ENCODE measurements at places on chromosomes 2 and 18.

GRCh38 chr2:136492901-136493300, 272.4 kb upstream of the THSD7B start:
- no peak for DNase-seq

- DNase-seq: no peak
These were observed 45.4 kb downstream of the EXOC6B start for GRCh38 chr2:72780477-72780876.

GRCh38 chr18:78632111-78632541, 347.5 kb upstream of the SALL3 start:
- DNase-seq: no peak

- peak; percentile 55 for DNase-seq
These were observed 239.4 kb upstream of the TANK start for GRCh38 chr2:160920791-160921303.

DNA sequence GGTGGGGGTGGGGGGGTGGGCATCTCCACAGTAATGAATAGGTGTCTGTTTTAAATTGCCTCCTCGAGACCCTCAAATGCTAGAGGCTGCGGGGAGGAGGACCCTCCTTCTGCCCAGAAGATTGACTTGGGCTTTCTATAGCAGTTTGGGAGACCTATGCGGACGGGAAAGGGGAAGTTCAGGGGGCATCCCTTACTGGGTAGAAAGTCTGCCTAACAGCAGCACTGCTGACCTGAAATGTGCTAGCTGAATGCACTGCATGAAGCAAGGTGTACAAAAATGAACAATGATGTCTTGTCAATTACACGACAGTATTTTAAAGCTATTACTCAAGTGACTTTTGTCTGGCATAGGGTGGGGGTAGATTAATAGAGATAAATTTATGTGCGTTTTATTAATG, 2.5 kb downstream of the DCC start:
- DNase-seq: no peak

DNA sequence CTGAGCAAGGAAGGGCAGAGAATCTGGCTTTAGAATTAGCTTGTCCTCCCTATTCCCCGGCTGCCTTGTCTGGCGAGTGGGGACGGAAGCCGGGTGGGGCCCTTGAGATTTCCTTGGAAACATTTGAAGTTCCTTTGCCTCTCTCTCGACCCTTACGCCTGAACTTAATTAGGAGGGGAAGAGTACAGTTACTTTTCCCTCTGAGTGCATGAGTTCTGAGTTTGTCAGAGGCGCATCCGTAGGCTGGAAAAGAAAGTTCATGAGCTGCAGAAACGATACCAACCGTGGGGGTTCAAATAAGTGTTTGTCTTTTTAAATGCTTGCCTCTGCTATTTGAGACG, 468 bp downstream of the PIKFYVE start:
- no peak for DNase-seq

- no peak for DNase-seq
These were observed 59.5 kb downstream of the MFSD6 start for GRCh38 chr2:190467575-190468083.

GRCh38 chr2:147600646-147601045, 244.2 kb upstream of the ACVR2A start:
- DNase-seq: no peak

- no peak for DNase-seq
These were observed 39.1 kb downstream of the CRACDL start for GRCh38 chr2:98896944-98897343.

DNA sequence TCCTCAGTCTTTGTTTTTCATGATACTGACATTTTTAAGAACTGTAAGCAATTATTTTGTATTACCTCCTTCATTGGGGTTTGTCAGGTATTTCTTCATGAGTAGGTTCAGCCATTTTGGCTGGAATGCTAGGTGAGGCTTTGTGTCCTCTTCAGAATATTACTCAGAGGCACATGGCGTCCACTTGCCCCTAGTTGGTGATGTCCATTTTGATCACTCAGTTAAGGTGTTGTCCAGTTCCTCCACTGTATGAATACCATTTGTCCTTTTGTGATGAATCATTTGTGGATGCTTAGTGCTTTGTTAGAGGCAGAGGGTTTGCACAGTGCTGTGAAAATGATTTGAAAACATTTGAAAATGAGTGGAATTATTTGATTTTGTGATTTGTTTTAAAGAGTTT, 4.7 kb downstream of the IL1RL2 start:
- no peak for DNase-seq

GRCh38 chr2:9658972-9659371, 28.2 kb upstream of the YWHAQ start:
- no peak for DNase-seq

DNA sequence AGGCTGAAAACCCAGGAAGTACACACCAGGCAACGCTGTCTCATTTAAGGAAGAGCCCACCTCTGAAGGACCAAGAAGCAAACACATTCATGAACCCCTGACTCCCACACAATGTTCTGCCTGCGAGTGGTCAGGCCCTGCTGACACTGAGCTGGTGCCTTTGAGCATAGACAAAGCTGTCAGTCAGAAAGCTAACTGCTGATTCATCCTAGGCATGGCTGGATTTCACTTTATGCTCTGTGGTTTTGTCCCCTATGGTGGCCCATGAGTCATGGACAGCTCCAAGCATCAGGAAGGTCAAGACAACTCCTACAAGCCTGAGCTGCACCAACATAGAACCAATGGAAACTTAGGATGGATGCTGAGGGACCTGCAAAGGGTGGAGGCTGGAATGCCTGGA, 78.9 kb downstream of the UXS1 start:
- DNase-seq: no peak

GRCh38 chr2:6657855-6658254, 207.9 kb downstream of the CMPK2 start:
- DNase-seq: no peak

- no peak for DNase-seq
These were observed 83.0 kb upstream of the HNRNPA3 start for GRCh38 chr2:177129610-177130009.

DNA sequence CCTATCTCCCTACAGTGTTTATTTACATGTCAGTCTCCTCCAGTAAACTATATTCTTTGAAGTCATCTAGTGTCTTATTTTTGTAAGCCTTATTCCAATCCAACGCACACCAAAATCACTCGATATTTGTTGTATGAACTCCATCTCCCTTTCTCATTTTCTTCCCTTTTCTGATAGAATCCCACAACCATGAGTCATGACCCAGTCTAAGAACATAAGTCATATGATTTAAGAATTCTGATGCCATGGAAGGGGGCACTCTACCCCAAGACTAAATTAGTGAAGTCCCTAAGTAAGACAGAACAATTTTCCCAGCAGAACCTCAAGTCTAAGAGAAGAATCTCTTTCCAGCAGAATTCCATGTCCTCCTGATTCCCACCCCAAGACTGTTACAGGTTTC, 5.4 kb downstream of the CHMP3 start:
- no peak for DNase-seq
